ENCODE measurements at places on chromosomes 4 and X.
A peak's percentile ranks its signal among the peaks of the same experiment; 100 is the strongest.

DNA sequence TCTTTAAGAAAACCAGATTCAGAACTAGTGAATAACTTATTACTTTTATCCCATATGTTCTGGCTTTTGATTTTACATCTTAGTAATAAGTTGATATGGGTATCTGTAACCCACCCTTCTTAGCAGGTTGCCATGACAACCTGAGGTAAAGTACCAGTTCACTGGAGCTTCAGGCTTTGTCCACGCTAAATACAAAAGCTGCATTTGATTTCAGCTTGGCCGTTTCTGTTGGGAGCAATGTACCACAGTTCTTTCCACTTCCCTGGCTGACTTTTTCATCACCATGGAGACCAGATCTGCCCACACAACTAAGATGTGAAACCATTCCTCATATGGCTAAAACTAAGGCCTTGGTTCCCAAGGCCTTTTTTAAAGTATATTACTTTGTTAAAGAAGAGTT, 26.1 kb downstream of the KLHL34 start:
- DNase-seq = no peak

GRCh38 chr4:28436191-28437080, 1575.8 kb downstream of the STIM2 start:
- no peak for DNase-seq

DNA sequence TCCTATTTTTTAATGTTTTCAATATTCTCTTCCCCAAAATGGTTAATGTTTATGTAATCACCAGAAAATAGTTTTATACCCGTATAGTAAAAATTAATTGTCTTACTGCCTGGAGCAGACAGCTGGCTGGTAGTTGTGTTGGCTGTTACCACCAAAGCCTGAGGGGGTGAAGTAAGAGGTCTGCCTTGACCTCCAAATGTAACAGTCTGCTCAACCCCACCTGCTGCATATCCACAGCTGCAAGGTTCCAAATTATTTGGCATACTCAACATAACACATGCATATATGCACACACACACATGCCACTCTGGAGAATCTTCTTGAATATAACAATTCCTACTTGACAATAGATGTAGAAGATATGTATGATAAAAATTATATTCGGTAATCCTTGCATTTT, 624.3 kb downstream of the ADGRL3 start:
- DNase-seq = no peak

- DNase-seq = no peak
These were observed 5.3 kb downstream of the EDA2R start for GRCh38 chrX:66633541-66633940.

GRCh38 chr4:124647599-124647998, 64.9 kb downstream of the ANKRD50 start:
- DNase-seq = no peak

GRCh38 chr4:185512516-185512915, 22.8 kb downstream of the PDLIM3 start:
- no peak for DNase-seq

- no peak for DNase-seq
These were observed 47.6 kb downstream of the METTL14 start for GRCh38 chr4:118732591-118733330.

DNA sequence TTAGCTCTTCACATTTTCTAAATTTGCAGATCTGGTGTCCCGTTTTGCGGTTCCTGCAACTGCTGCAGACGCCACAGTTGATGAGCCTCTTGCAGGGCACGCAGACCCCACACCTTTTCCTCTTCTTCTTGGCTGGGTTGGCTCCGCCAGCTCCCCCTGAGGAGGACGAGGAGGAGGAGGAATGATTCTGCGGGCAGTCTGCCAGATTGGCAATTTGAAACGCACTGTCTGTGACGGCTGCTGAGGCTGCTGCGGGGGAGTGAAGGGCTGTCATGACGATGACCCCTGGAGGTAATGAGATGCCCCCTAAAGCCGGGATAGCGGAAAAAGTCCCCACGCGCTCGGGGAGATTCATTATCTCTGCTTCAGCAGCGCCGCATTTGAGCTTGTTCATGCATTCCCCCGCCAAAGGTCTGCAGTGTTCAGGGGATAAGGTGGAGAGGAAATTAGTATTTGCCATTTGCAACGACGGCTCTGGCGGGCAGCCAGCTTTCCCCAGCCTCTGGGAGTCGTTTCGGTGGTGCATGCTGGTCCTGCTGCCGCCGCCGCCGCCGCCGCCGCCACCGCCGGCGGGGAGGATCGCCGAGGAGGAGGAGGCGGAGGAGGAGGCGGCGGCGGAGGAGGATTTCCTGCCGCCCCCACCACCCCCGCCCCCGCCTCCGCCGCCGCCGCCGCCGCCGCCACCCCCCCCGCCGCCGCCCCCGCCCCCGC, 3.8 kb downstream of the CXXC4 start:
- peak; percentile 93 for DNase-seq

DNA sequence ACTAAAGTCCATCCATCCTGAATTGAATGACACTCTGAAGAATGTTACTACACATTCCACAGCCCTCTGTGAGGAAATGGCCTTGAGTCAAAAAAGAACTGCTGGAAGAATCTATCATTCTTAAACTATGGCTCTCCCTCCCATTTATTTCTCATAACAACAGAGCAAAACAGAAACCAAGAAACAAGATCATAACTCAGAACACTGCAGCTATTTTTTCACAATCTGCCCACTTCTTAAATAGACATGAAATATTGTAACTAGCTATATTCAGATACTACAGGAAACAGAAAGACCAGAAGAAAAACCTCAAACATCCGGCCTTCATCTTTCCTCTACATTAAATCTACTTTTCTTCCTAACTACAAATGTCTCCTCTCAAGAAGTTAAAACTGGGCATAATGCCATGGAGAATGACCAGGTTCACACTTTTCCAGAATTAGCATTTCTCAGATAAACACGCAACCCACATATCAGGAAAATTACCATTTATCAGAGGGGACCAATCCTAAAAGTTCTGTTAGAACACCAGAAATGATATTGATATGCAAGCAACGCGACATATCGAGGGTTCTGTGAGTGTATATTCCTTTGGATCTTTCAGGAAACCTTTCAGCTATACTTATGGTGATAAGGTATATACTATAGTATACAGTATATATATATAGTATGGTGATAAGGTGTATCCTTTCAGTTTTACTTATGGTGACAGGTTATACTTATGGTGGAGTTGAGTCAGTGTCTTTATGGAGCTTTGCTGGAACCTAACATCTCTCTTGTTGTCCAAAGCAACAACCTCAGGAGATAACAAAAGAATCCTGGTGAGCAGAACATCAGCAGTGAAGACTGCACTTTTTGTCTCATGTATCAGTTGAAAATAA, 60.4 kb upstream of the IRF2 start:
- no peak for DNase-seq

DNA sequence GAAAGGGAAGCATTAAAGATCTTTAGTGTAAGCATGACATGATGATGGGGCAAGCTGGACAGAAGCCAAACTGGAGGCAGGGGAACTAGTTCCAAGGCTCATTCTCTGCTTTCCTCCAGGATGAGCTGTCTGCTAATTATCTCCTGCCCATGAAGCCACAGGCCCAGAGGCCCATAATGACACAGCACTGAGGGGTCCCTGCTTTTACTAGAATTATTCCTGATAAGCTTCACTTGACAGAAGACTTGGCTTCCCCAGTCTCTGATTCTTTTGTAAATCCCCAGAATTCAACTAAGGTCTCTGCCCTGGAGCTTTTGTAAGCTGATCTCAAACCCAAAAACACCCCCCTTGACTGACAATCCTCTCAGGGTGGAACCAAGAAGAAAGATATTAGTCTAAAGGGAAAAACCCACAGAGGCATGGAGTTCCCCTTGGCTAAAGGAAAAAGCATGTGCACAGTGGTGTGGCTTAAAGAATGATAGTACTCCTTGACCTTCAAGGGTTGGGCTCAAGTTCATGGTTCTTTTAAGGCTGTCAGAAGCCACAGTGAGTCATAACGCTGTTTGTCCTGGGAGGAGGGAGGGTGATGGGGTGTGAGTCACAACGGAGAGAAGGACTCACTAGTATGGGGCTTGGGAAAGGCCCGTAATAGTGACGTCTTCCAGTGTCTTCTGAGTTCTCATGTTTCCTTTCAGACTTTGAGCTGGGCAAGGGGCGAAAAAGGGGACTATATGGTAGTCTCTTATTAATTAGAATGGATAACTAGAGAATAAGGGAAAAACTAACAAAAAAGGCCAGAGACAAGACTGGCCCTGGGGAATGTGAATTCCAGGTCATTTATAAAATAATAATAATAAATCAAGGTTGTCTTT, 146.0 kb upstream of the CPEB2 start:
- peak; percentile 5 for DNase-seq
